ENCODE measurements at places on chromosomes 12 and 14.

GRCh38 chr14:100467939-100468338 is 119.3 kb downstream of the BEGAIN start:
- H3K27ac ChIP-seq = no peak overlapping the region
- H3K4me3 ChIP-seq = no peak overlapping the region
- peaks cover 9% of the 10 kb centered on the region for H3K27me3 ChIP-seq
- H3K4me1 ChIP-seq = peaks cover 9% of the 10 kb centered on the region

- no peak for DNase-seq
- H3K27me3 ChIP-seq = peaks cover 2% of the 10 kb centered on the region
- no peak overlapping the region for H3K27ac ChIP-seq
- H3K4me3 ChIP-seq = peak overlapping the region; percentile 97
- H3K36me3 ChIP-seq = peaks cover 13% of the 10 kb centered on the region
- peaks cover 29% of the 10 kb centered on the region for H3K4me1 ChIP-seq
Measured at GRCh38 chr14:63544591-63545299, 1.6 kb upstream of the PPP2R5E start.

DNA sequence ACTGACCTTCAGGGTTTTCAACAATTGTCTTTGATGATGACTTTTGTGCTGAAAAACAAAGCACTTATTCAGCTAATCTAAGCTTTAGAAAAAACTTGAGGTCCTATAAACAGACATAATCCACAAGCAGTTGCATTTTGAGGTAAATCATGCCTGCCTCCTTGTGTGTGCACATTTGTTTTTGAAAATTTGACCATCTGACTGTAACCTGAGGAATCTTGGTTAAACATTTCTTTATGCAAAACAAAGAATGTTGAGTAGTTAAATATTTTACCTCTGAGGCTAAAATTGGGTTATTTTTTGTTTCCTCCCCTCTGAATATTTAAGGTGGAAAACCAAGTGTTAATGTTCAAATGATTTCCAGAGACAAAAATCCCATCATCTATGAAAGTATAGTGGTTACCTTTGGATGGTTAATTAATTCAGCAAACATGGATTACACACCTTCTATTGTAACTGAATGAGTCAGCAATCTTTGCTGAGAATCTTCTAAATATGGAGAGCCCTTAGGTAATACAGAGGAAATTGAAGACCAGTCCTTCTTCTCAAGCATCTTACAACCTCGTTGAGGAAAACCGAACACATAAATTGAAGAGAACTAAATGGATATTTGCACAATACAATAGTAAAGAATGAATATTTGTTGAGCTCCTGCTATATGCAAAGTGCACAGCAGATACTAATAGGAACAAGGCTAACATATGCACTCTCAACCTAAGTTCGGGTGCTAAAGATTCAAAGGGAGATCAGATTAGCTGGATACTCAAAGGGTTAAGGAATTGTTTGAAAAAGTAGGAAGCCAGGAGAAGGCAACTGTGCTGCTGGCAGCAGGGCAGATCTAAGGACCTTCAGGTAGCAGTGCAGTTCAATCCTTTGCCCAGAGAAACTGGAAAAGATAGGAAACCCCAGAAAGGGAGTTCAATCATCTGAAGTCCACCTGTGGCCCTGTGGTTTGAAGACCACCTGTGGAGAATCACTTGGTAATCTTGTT is 115.2 kb downstream of the BMP4 start:
- no peaks in the 10 kb centered on the region for H3K27me3 ChIP-seq
- no peaks in the 10 kb centered on the region for H3K36me3 ChIP-seq
- no peak overlapping the region for H3K4me3 ChIP-seq
- H3K4me1 ChIP-seq = no peaks in the 10 kb centered on the region
- H3K27ac ChIP-seq = no peak overlapping the region

- no peak overlapping the region for H3K27ac ChIP-seq
- H3K4me1 ChIP-seq = peaks cover 28% of the 10 kb centered on the region
- peaks cover 2% of the 10 kb centered on the region for H3K36me3 ChIP-seq
- peaks cover 23% of the 10 kb centered on the region for H3K27me3 ChIP-seq
- peak overlapping the region; percentile 96 for H3K4me3 ChIP-seq
Measured at GRCh38 chr12:44876544-44877410, 662 bp upstream of the NELL2 start.

- no peak for DNase-seq
- H3K27me3 ChIP-seq = no peaks in the 10 kb centered on the region
- no peak overlapping the region for H3K4me3 ChIP-seq
- H3K36me3 ChIP-seq = no peaks in the 10 kb centered on the region
- H3K27ac ChIP-seq = no peak overlapping the region
- no peaks in the 10 kb centered on the region for H3K4me1 ChIP-seq
Measured at GRCh38 chr12:17016116-17016864, 410.3 kb upstream of the LMO3 start.

GRCh38 chr12:91680864-91681263 is 464.8 kb downstream of the BTG1 start:
- H3K27me3 ChIP-seq = peaks cover 2% of the 10 kb centered on the region
- no peak overlapping the region for H3K4me3 ChIP-seq
- DNase-seq = no peak
- no peak overlapping the region for H3K27ac ChIP-seq
- peaks cover 2% of the 10 kb centered on the region for H3K4me1 ChIP-seq

DNA sequence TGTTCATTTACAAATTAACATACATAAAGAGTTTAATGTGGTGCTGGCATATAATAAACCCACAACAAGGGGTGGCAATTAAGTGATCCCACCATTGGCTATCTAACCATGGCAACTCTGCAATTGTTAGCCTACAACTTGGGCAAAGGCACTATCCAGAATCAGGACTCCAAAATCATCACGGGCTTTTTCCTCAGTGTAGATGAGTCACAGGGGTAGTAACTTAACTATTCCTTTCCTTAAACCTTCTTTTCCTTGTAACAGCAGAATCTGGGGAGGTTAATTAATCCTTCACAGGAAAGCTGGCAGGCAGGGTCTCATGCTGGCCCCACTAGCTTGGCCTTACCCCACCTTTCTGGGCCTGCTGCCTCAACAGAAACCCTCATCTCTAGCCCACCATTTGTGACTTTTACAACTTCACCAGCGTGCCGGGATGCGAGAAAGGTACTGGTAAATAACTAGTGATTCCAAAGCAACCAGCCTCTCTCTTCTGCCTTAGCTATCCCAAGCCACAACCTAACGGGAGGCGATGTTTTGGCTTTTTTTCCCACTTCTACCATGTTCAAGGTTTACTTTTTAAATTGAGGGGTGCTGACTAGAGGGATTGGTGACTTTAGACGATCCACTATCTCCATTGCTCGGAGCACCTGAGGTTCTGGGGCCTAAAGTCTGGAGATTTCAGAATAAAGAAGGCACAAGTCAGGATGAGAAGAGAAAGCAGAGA is 744 bp downstream of the ATP5MC2 start:
- peaks cover 27% of the 10 kb centered on the region for H3K27me3 ChIP-seq
- peaks cover 22% of the 10 kb centered on the region for H3K4me1 ChIP-seq
- H3K36me3 ChIP-seq = peaks cover 30% of the 10 kb centered on the region

DNA sequence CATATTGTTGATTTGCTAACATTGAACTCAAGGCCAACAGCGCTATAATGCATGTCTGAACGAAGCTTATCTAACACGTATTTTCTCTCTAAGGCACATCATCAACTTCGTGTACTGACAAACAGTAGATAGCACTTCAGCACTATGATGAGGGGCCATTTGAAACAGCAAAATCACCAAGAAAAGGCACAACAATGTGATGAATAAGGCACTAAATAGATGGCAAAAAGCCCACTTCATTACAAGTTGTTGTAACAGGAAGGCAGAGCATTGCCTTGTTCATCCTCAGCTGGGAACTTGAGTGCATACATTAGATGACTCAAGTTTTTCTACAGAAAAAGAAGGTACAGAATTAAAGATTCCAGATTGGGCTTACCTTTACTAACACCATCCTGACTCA is 75.2 kb downstream of the LIN7A start:
- no peaks in the 10 kb centered on the region for H3K4me1 ChIP-seq
- no peaks in the 10 kb centered on the region for H3K27me3 ChIP-seq
- no peak overlapping the region for H3K4me3 ChIP-seq

GRCh38 chr12:77493302-77494168 is 337.2 kb upstream of the NAV3 start:
- no peak overlapping the region for H3K4me3 ChIP-seq
- no peak overlapping the region for H3K27ac ChIP-seq
- no peak for DNase-seq
- no peaks in the 10 kb centered on the region for H3K36me3 ChIP-seq
- H3K4me1 ChIP-seq = no peaks in the 10 kb centered on the region
- H3K27me3 ChIP-seq = no peaks in the 10 kb centered on the region

- H3K36me3 ChIP-seq = no peaks in the 10 kb centered on the region
- H3K27ac ChIP-seq = no peak overlapping the region
- no peak overlapping the region for H3K4me3 ChIP-seq
Measured at GRCh38 chr12:23204933-23205778, 580.2 kb downstream of the ETNK1 start.

GRCh38 chr14:39069923-39070322 is 33.1 kb downstream of the SEC23A start:
- H3K4me3 ChIP-seq = no peak overlapping the region
- no peak overlapping the region for H3K27ac ChIP-seq
- no peaks in the 10 kb centered on the region for H3K4me1 ChIP-seq

DNA sequence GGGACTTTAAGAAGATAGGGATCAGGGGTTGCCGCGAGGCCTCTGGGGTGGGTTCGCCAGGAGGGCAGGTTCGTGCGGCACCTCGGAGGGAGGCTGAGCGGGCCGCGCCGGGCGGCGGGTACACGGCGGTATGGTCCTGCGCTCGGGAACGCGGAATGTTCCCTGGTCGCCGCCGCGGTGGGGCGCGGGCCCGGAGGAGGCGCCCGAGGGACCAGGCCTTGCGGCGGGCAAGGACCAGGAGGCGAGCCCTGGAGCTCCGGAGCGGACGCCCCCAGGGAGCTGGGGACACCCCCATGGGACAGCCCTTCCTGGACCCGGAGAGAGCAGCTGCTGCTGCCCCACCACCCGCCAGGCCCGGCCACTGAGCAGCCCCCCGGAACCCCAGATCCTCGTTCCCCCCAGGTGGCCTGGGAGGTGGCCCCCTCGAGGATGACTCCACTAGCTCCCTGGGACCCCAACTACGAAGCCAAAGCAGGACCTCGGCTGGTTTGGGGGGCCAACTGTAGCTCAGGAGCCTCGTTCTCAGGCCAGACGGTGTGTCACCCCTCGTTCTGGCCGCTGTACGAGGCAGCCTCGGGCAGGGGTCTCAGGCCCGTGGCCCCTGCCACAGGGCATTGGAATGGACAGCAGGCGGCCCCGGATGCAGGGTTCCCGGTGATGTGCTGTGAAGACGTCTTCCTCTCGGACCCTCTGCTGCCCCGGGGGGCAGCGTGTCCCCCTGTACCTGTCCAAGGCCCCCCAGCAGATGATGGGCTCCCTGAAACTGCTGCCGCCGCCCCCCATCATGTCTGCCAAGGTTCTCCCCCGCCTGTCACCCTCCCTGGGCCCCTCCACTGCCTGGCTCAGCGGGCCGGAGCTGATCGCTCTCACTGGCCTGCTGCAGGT is 45.6 kb upstream of the SLC8A3 start:
- H3K4me3 ChIP-seq = no peak overlapping the region
- peaks cover under 1% of the 10 kb centered on the region for H3K27me3 ChIP-seq
- H3K27ac ChIP-seq = no peak overlapping the region
- no peak for DNase-seq
- H3K36me3 ChIP-seq = no peaks in the 10 kb centered on the region

DNA sequence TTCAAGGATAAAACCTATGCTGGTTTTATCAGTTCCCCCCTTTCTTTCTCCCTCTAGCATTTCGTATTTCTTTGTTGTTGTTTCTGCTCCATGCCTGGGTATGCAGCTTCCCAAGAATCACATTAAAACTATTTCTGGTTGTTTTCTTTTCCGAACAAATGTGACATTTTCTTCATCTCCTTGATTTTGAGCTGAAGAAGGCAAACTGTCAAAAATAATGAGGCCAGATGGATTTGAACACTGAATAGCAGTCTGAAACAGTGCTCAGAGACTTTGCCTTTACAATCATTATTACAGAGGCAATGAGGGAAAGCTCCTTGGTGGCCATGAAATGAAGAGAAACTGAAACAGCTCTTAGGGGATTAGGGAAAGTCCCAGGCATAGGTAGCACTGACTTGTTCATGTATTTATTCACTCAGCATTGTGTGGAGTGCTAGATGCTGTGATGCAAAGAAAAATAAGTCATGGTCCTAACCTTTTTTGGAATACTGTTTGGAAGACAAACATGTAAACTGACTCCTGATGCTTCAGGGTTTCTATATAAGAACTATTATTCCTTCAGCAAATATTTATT is 319.5 kb downstream of the FUT8 start:
- H3K4me3 ChIP-seq = peak overlapping the region; percentile 47
- peak overlapping the region; percentile 64 for H3K27ac ChIP-seq
- H3K36me3 ChIP-seq = peaks cover 41% of the 10 kb centered on the region
- H3K4me1 ChIP-seq = peaks cover 16% of the 10 kb centered on the region

GRCh38 chr12:75852143-75852542 is 179.4 kb downstream of the PHLDA1 start:
- H3K27ac ChIP-seq = no peak overlapping the region
- peaks cover 9% of the 10 kb centered on the region for H3K4me1 ChIP-seq
- H3K4me3 ChIP-seq = no peak overlapping the region
- peaks cover 23% of the 10 kb centered on the region for H3K27me3 ChIP-seq

- peaks cover 27% of the 10 kb centered on the region for H3K36me3 ChIP-seq
- H3K27ac ChIP-seq = peak within 1 kb of the TSS; percentile 87
- H3K4me3 ChIP-seq = peak within 1 kb of the TSS; percentile 95
- DNase-seq = peak; percentile 97
Measured at GRCh38 chr12:120469450-120470149, at the start of gene SRSF9. Gene SRSF9 (minus strand): TSS chr12:120469748. CDS start chr12:120469609, 139 bp downstream.

DNA sequence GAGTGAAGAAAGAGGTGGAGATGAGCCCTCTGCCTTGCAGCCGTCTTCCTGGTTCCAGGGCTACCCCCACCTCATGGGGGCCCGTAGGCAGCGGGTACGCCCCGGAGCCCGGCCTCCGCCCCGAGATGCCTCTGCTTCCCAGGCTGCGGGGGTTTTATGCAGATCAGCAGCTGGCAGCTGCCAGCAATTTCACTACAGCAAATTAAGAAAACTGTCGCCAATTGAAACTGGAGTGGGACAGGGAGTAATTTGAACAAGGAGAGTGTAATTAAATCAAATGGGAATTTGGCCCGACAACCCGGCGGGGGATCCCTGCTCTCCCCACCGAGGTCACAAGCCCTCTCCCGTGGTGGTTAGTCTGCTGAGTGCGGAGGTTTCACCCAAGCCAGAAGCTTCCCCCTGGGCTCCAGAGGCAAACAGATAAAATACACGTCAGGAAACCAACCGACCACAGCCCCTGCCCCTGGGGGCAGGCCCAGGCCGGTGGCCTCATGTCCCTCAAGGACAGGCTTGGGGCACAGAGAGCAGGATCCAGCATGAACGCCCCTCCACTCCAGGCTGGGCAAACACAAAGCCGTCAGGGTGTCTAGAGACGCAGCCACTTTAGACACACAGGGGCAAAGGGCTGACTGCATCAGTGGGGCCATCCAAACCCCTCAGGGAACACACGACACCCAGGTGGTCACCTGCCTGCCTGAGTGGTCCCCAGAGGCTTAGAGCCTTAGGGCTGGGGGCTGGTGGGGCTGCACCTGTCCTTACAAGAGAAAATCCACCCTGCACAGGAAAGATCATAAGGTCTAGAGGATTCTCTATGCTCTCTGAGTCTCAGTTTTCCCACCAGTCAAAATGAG is 53.8 kb downstream of the TESC start:
- no peak for DNase-seq
- H3K4me3 ChIP-seq = no peak overlapping the region
- no peak overlapping the region for H3K27ac ChIP-seq
- no peaks in the 10 kb centered on the region for H3K36me3 ChIP-seq

GRCh38 chr14:100268591-100269207 is 29.8 kb downstream of the YY1 start:
- peaks cover 10% of the 10 kb centered on the region for H3K36me3 ChIP-seq
- H3K27me3 ChIP-seq = no peaks in the 10 kb centered on the region
- H3K4me1 ChIP-seq = peaks cover 27% of the 10 kb centered on the region
- H3K27ac ChIP-seq = no peak overlapping the region
- no peak overlapping the region for H3K4me3 ChIP-seq
- no peak for DNase-seq

All from activated T-helper 1 cell treated with anti-CD3 and anti-CD28 coated beads, Interleukin-12 subunit alpha, Interleukin-12 subunit beta, Interleukin-2, Interleukin-4 antibody, amounts not matched to agents 30 ng/mL and 10 ng/mL and 1 ng/mL, durations not matched to agents 14 hours and 24 hours and 36 hours (primary cell).